ENCODE measurements at places on chromosomes 6 and 20.

- DNase-seq: peak; percentile 52
Measured at GRCh38 chr6:44074439-44074812, 52.8 kb downstream of the MRPL14 start.

- DNase-seq: no peak
Measured at GRCh38 chr6:56526860-56527544, 115.7 kb downstream of the DST start.

- DNase-seq: no peak
Measured at GRCh38 chr6:107676042-107676441, 148.1 kb downstream of the SCML4 start.

DNA sequence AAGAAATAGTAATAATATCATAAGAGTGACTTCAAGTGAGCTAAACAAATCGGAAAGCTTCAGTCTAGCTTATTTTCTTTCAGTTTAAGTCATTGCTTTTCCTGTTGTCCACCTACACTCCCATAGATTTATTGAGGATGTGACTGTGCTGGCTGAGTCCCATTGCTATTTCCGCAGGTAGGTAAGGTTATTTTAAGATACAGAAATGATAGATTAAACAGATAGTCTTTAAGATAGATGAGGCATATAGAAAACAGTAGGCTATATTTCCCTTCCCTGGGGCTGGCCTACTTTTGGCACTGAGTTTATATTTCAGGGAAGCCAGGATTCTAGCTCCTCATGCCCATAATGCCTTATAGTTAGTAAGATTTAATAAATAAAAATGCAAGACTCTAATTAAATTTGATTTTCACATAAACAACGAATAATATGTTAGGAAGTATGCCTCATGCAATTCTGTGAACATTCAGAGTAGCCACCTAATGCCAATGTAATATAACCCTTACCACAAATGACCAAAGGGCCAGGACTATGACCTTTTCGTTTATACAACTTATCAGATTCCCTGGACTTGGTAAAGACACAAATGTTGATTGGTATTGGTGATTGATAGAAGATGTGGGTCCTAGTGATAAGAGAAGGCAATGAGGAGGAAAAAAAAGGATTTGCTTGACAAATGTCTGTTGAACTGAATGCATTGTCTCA, 1079.3 kb downstream of the EPHA7 start:
- no peak for DNase-seq

DNA sequence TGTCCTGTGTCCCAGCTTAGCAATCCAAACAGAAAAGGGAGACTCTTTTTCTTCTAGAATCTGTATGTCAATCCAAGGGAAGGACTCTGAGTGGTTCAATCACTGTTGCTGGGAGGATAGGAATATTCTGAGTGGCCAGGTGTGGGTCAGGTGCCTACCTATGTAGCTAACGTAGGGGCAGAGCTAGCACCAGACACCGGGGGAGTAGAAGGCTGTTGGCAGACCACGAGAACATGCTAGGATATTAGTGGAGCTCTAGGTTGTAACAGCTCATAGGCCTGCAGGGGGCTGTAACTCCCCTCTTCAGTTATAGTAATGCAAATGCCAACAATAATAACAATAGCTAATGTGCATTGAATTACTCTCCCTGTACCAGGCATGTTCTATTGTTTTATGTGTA, 39.8 kb upstream of the EPB41L1 start:
- DNase-seq: no peak

DNA sequence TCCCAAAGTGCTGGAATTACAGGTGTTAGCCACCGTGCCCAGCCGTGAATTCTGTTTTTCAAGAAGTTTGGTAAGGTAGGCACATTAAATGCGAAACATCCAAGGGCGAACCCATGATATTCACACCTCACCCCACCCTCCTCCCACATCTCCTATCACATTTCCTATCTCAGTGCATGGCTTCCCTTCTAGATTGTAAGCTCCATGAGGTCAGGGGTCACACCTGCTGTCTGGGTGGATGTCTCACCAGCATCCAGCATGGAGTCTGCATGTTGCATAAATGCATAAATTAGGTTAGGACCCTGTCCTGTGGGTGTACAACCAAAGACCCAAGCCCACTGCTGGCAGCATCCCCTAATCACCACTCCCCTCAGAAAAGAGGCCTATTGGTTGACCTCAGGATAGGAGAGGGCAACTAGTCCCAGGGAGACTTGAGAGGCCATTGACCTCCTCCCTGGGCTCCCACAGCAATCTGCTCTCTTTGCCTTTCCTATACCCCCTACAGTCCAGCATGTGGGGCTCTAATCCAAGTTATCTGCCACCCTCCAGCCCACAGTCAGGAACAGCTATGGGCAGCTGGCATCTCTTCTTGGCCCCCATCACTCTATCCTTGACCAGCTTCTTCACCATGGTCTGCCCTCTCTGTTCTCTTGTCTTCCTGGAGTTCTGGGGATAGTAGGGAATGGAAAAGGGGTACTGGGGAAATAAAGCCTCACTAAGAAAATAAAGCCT, 4.2 kb downstream of the PRRT1 start:
- no peak for DNase-seq

DNA sequence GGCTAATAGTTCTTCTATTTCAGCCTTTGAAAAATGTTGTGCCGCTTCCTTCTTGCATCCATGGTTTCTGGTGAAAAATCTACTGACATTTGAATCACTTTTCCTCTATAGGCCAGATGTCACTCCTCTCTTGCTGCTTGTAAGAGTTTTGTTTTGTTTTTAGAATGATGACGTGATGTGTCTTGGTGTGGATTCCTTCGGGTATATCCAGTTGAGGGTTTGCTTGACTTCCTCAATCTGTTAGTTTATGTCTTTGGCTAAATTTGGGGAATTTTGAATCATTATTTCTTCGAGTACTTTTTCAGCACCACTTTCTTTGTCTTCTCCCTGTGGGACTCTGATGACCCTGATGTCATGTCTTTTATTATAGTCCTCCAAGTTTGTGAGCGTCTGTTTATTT, 175.5 kb downstream of the MYLK4 start:
- no peak for DNase-seq

DNA sequence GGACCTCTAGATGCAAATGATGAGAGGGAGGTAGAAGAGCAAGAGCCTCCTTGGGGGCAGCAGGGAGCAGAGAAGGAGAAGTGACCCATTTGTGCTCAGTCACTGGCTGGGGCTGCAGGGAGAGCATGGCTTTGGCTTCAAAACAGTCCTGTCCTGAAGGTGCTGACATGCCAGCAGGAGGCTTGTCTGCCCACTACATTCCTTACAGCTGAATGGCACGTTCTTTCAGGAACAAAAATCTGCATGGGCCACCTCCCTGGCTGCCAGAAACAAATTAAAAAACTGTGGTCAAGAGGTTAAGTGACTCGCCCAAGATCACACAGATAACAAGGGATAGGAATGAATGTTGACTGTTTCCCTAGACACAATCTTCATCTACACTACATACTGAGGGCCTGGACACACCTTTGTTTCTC, 188.8 kb downstream of the HIVEP2 start:
- no peak for DNase-seq

- no peak for DNase-seq
Measured at GRCh38 chr20:17807651-17808050, 107.9 kb downstream of the BANF2 start.

- no peak for DNase-seq
Measured at GRCh38 chr6:148430897-148431296, 88.3 kb downstream of the SASH1 start.

GRCh38 chr6:6386010-6386409, 65.5 kb upstream of the F13A1 start:
- DNase-seq: no peak

DNA sequence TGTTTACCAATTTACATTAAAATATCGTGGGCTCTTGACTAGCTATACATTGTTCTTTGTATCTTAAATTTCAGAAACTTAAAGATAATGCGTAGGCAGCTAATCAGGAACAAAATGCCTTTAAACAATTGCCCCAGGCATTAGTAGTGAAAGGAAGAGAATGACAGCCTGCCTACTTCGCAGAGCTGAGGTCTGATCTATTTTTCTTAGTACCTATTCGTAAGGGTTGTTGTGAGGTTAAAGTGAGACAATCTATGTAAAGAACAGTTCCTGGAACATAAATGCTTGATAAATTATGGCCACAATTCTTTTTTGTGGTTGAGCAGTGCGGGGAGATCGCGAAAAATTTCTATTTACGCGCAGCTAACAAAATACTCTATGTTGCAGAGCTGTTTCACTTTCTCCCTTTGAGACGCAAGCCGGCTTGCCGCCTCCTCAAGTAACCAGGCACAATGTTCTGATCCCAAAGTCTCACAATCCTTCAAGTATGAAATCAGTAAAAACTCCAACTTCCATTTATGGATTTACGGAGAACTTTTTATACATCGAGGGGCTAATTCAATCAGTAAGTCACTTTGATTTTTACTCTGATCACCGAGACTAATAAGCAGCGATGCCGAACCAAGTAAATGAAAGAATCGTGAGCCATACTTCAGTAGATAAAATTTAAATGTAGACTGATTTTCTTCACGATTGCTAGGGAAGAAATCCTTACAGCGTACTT, 878 bp upstream of the PNRC1 start:
- DNase-seq: peak; percentile 26

DNA sequence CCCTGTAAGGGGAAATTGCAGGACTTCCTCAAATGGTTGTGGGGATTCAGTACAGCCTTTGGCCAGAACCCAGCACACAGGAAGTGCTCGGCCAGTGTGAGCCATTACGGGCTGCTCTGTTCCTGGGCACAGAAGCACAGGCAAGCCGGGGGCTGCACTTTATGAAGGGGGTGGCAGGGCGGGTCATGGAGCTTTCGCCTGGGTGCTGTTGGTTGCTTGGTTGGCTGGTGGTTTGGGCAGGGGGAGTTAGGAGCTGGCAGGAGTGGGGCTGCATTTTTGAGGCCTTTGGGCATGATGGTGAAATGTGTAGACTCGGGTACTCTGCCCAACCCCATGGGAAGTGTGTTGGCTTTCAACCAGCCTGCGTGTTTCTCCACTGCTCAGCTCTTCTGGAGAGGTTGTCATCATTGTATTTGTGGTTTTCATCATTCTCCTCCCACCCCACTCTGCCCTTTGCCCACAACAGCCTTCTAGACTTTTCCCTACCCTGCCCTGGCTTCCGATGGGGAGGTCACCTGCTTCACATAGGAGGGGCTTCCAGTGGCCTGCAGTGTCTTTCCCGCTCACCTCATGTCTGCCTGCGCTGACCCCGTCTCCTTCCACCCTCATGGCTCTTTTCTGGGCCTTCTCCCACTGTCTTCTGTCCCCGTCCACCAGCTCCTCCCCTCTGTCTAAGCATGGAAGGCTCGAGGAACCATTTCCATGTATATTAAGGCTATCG, 16.1 kb upstream of the RBM38 start:
- DNase-seq: no peak

DNA sequence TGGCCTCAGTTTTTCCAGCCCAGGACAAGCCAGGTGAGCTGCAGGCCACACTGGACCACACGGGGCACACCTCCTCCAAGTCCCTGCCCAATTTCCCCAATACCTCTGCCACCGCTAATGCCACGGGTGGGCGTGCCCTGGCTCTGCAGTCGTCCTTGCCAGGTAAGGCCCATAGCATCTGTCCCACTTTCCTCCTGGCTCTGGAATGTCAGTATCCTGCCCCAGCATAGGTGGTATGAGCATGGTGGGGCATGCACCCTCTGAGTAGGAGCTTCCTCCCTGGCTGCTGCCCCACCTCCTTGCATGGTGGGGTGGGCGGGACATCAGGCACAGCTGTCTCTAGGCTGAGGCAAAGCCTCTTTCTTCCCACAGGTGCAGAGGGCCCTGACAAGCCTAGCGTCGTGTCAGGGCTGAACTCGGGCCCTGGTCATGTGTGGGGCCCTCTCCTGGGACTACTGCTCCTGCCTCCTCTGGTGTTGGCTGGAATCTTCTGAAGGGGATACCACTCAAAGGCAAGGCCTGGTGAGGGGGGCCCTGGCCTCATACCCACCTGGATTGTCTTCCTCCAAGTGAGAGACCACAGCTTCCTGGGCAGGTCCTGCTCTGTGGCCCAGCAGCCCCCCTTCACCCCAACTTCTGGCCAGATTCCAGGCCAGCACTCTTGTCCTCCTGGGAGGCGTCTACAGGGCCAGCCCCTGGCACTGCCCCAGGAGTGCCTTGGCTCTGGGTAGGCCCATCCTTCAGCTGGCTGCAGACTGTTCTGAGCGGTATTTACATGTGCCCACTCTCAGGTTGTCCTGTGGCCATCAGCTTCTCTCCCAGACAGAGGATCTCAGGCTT, 9.1 kb downstream of the PI16 start:
- no peak for DNase-seq

GRCh38 chr20:44247586-44248409, 690 bp downstream of the GDAP1L1 start:
- no peak for DNase-seq

- no peak for DNase-seq
Measured at GRCh38 chr20:34407962-34408474, 44.9 kb downstream of the ITCH start.

DNA sequence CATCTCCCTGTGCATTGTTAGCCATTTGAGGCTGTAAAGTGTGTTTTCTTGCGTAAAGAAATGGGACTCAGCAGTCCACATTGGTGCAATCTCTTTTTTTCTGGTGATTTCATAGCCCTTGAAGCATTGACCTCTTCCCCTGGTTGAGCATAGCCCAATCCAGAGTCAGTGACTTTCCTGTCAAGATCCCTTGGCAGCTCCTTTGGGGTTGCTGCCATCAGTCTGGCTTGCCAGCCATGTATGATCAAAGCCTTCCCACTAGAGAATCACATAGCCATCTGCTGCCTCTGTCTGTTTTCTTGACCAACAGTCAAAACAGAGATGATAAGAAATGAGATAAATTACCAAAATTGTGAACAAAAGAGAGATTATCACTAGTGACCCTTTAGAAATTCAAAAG, 19.6 kb downstream of the HLA-A start:
- DNase-seq: no peak

DNA sequence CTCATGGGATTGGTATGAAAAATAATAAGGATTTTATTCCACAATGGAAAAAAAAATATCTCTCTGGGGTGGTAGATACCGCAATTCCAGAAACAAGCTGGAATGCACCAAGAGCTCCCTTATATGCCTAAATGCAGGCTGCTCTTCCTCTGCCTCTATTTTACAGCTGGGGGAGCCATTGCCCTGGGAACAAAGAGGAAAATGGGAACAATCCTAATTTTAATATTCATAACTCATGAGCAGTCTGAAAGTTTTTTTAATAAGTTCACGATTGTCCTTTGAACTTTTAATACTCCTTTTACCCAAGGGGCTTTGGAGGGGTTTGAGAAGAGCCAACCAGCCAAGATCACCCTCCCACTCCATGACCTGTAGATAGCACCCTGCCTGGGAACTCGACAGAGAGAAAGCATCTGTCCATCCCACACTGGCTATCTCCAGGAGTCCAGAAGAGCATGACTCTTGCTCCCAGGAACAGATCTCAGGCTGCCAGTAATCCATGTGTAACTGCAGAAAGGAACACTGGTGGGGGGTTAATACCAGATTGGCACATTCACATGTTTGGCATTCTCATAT, 74.7 kb downstream of the CD83 start:
- DNase-seq: no peak
